ENCODE measurements at places on chromosomes 11 and 22.

- no peak for DNase-seq
Measured at GRCh38 chr22:49969751-49970527, 9.4 kb downstream of the PIM3 start.

DNA sequence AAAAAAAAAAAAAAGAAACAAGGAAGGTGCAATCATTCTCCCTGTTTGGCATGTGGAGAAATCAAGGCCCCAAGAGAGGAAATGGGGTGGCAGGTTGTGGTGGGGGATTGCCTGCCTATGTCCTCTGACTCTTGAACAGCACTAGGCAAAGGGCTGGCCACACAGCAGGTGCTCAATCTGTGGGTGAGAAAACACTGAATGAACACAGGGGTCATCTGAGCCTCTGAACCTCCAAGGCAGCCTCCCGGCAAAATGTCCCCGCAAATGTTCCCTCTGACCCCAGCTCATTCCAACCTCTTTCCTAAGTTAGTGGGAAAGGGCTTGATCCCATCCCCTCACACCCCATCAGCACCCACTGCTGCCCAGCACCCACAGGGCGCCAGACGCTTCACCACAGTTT is 4.6 kb downstream of the PLA2G6 start:
- no peak for DNase-seq

DNA sequence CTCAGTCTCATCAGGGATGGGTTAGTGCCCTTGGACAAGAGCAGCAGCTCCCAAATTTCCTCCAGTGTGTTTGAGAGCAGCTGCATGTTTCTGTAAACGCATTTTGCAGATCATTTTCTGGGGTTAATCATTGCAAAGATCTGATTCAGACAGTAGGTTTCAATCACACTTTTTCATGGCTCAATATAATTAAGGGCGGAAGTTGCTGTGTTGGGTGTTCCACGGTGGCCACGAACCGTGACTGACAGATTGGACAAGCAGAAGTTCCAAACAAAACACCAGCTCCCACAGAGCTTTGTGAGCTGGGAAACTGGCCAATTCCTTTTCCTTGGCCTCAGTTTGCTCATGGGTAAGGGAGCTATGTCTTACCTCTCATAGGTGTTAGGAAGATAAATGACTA is 8.4 kb upstream of the RASSF10 start:
- DNase-seq: no peak

DNA sequence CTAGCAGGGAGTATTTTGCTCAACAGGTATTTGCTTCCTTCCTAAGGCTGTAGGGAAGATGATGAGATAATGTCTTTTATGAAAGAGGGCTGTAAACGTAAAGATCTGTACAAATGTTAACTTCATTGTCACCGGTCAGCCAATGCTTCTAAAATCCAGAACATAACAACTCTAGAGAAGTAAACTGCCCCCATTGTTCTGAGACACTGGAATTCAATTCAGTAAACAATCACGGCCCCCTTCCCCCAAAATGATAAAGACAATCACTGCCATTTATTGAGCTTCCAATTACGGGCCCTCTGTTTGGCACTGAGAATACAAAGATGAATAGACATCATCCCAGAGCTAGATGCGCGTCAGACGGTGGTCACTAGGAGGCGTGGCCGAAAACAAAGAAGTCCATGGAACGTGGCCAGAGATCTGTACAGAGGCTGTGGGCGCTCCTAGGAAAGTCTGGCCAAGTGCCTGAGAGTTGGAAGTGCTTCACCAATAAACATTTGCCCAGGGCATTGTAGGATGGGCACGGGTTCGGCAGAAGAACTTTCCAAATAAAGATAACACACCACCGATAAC is 576 bp downstream of the TMEM258 start:
- no peak for DNase-seq

DNA sequence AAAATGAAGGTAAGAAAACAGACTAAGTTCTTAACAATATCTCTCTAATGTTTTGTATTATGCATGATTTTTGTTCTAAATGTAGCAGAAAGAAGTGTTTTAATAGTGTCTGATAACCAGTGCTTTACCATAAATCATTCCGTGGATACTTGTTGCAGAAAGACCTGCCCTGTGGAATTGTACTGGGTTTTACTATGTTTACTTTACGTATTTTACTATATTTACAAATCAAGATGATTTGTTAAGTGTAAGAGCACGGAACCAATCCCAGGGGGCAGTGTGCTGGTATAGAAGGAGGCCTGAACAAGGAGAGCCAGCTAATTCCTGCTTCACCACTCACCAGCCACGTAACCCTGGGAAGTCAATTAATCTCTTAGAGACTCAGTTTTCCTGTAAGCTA is 1.4 kb downstream of the HTR3B start:
- DNase-seq: no peak
